ENCODE measurements at places on chromosomes 6 and 20. TPM values are rescaled to one million over a fixed set of nuclear protein-coding genes. Genes with fewer than 3 reads are reported as not detected.

Gene PLEKHG1
- total RNA-seq: 13.5 TPM

Gene PLN
- 492 TPM for total RNA-seq

Gene SAPCD1
- not detected for total RNA-seq

Gene LKAAEAR1
- not detected for total RNA-seq

Gene SYNDIG1
- 0.16 TPM for total RNA-seq

Gene LHFPL5
- not detected for total RNA-seq

Gene BPIFA1
- not detected for total RNA-seq

Gene TMEM181
- 26.8 TPM for total RNA-seq

Gene SNAP25
- total RNA-seq: 5.5 TPM

Gene POPDC3
- total RNA-seq: not detected

Gene LZTS3
- total RNA-seq: 17.0 TPM

Gene AP5S1
- 11.3 TPM for total RNA-seq

Gene GTF3C6
- total RNA-seq: 47.3 TPM

Gene GSTA3
- total RNA-seq: not detected

Gene GJE1
- not detected for total RNA-seq

Gene HDGFL1
- total RNA-seq: not detected

Gene SLC17A3
- not detected for total RNA-seq

Gene RPS21
- 383 TPM for total RNA-seq

Gene SMLR1
- total RNA-seq: not detected

Gene HCRTR2
- total RNA-seq: 0.42 TPM

Gene ABHD16B
- total RNA-seq: not detected

Measured in gastroesophageal sphincter (tissue), 4 donors.